ENCODE measurements at places on chromosomes 7 and 10. TPM values are rescaled to one million over a fixed set of nuclear protein-coding genes. Genes with fewer than 3 reads are reported as not detected.

The ANKRD61 gene
- not detected for total RNA-seq

The SLC13A4 gene
- total RNA-seq: not detected

- H3K27me3 ChIP-seq: peaks cover 48% of the 10 kb centered on the region
- H3K27ac ChIP-seq: no peak overlapping the region
- no peaks in the 10 kb centered on the region for H3K36me3 ChIP-seq
- H3K4me1 ChIP-seq: peaks cover 20% of the 10 kb centered on the region
- no peak overlapping the region for H3K4me3 ChIP-seq
- DNase-seq: peak; percentile 76
These were observed 16.2 kb upstream of the PAX2 start for GRCh38 chr10:100728928-100729861.

DNA sequence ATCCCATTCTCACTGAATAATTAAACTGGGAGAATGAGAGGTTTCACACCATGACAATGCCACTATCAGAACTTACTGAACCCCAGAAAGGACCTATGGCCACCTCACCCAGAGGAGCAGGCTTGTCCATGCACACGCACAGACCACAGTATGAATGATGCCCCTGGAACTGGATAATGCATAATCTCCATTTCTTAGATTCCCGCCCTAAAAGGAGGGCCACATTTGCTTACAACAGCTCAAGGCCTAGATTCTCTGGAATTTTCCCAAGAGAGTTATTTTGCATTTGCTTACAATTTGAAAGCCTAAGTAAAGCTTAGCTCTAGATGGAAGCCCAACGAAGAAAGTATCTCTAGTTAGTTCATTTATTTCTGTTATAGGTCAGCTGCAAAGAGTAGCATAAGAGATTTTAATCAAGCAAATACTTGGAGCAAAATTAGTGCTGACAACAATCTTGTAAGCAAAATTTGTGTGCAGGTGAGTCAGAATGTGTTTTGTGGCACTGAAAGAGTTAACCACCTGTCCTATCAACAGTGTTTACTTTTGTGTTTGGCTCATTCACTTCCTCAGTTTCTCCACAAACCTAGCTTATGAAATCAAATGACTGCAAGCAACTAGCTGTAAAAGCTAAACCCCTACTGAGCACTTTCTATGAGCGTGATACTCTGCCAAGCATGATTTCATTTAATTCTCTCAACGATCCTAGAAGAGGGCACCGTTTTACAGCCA, 32.1 kb downstream of the ELMO1 start:
- H3K27ac ChIP-seq: no peak overlapping the region
- peaks cover 2% of the 10 kb centered on the region for H3K27me3 ChIP-seq
- peaks cover 4% of the 10 kb centered on the region for H3K36me3 ChIP-seq
- no peak for DNase-seq

DNA sequence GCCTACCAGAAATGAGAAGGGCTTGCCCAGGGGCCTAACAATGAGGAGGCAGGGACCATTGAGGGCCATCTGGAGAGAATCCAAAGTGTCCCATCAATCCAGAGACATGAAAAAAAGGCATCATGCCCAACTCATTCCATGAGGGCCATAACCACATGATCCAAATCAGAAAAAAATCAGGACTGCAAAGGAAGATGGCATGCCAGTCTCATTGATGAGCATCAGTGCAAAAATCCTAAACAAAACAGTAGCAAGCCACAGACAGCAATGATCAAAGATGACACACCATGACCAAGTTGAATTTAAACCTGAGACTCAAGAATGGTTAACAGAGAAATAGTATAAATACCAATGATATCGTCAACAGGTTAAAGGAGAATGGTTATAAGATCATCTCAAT, 7.0 kb upstream of the CYP3A4 start:
- no peak overlapping the region for H3K4me3 ChIP-seq
- no peaks in the 10 kb centered on the region for H3K4me1 ChIP-seq
- H3K27ac ChIP-seq: no peak overlapping the region
- no peak for DNase-seq
- no peaks in the 10 kb centered on the region for H3K27me3 ChIP-seq
- H3K36me3 ChIP-seq: no peaks in the 10 kb centered on the region

DNA sequence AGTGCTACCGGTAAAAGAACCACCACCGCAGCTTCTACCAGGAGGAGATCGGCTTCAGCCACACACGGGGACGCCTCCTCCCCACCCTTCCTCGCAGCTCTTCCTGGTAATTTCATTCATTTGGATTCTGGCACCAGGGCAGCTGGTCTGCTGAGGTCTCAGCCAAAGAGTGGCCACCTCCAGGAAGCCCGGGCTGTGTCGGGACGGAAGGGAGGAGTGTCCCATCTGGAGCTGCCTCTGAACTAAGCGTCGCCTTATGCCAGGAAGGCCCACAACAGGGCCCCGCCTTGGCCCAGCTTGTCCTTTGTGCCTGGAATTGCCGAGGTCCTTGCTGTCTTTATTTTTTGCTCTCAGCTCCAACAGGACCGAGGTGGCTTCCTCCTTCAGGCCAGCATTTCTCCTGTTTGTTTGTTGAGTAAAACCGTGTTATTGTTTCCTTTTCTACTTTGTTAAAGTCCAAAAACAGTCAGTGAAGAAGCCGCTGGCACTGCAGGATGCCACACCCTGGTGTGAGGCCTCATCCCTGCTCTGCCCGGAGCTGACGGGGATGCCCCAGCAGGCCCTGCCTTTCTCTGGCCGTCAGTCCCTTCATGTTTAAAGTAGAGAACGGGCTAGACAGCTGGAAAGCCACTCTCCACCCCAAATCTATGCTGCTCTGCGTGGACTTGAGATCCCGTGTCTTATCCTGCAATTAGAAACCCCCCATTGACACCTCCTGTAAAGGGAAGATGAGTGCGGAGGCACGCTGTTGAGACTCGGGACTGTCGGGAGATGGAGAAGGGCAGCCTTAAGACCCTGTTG, 24.5 kb upstream of the TTYH3 start:
- no peak for DNase-seq
- peaks cover 2% of the 10 kb centered on the region for H3K27me3 ChIP-seq
- peak overlapping the region; percentile 5 for H3K27ac ChIP-seq
- H3K36me3 ChIP-seq: no peaks in the 10 kb centered on the region
- H3K4me1 ChIP-seq: peaks cover 11% of the 10 kb centered on the region

DNA sequence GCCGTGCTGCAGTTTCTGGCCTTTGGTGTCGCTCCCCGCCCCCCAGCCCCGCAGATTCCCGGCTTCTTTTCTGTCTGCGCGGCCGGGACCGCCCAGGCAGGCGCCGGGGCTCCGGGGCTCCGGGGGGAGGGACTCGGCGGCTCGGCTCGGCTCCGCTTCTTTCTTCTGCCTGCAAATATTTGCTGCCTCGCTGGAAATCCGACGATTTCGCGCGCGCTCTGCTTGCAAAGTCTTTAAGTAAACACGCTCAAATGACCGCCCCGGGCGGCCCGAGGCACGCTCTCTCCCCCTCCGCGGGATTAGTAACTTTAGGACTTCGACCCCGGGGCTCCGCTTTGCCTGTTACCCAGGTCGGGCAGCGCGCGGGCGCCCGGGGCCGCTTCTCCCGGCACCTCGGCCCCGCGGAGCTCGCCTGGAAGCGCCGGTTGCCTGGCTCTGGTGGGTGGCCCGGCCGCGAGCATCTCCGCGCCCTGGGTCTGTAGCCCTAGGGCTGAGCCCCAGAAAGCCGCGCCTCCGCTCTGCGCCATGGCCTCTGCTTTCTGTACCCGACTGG, 3.9 kb upstream of the GATA3 start:
- DNase-seq: no peak
- H3K36me3 ChIP-seq: no peaks in the 10 kb centered on the region
- H3K27me3 ChIP-seq: peaks cover 36% of the 10 kb centered on the region
- H3K27ac ChIP-seq: no peak overlapping the region

- H3K27ac ChIP-seq: no peak overlapping the region
- DNase-seq: no peak
- no peak overlapping the region for H3K4me3 ChIP-seq
- no peaks in the 10 kb centered on the region for H3K36me3 ChIP-seq
- H3K27me3 ChIP-seq: peaks cover 3% of the 10 kb centered on the region
These were observed 44.9 kb upstream of the SVOPL start for GRCh38 chr7:138746073-138746472.

- peaks cover 22% of the 10 kb centered on the region for H3K4me1 ChIP-seq
- H3K27me3 ChIP-seq: peaks cover 3% of the 10 kb centered on the region
- H3K27ac ChIP-seq: no peak overlapping the region
- H3K36me3 ChIP-seq: no peaks in the 10 kb centered on the region
These were observed 78.8 kb downstream of the FGFR2 start for GRCh38 chr10:121519411-121519810.

GRCh38 chr10:116607336-116607735, 13.4 kb upstream of the PNLIPRP2 start:
- H3K4me3 ChIP-seq: no peak overlapping the region
- H3K27ac ChIP-seq: no peak overlapping the region
- no peaks in the 10 kb centered on the region for H3K36me3 ChIP-seq
- H3K27me3 ChIP-seq: peaks cover 6% of the 10 kb centered on the region
